Tibial artery (tissue), 4 donors: ENCODE measurements at places on chromosomes 4 and X.

- peak; percentile 72 for DNase-seq
Observed at GRCh38 chr4:112145790-112146501, 692 bp downstream of the FAM241A start.

- DNase-seq: no peak
Observed at GRCh38 chrX:102739657-102740056, 19.1 kb downstream of the GPRASP3 start.

DNA sequence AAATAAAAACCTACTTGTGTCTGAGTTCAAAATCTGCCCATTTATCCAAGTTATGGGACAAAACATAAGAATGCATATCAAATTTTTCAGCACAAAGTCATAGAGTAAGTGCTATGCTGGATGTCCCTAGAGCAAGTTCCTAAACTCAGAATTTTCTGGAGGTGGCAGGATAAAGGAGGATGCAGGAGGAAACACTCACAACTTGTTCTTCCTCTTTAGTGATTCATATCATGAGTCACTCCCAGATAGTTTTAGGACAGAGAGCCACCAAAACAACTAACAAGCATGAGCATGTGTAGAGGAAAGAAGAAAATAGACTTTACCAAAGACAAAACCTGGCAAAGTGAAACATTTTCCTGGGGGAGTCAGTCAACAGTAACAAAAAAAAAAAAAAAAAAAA lies 302.7 kb downstream of the KCTD8 start:
- no peak for DNase-seq

- no peak for DNase-seq
Observed at GRCh38 chr4:182310316-182310715, 67.1 kb downstream of the TENM3 start.

- peak; percentile 90 for DNase-seq
Observed at GRCh38 chrX:39705290-39705689, 392.5 kb downstream of the BCOR start.

DNA sequence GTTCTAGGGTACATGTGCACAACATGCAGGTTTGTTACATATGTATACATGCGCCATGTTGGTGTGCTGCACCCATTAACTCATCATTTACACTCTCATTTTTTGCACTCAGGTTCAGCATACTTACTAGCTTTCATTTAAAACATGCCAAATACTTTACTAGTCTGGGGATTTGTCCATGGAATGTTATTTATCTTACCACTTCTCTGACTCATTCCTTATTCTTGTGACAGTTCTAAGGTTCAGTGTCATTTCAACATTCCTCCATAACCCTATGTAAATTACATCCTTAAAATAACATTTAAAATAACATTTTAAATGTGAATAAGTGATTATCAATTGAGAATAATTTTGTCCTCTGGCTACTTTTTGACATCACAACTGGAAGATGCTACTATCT lies 19.5 kb upstream of the SYTL5 start:
- no peak for DNase-seq

GRCh38 chr4:89486042-89486441 lies 178.4 kb upstream of the GPRIN3 start:
- no peak for DNase-seq

DNA sequence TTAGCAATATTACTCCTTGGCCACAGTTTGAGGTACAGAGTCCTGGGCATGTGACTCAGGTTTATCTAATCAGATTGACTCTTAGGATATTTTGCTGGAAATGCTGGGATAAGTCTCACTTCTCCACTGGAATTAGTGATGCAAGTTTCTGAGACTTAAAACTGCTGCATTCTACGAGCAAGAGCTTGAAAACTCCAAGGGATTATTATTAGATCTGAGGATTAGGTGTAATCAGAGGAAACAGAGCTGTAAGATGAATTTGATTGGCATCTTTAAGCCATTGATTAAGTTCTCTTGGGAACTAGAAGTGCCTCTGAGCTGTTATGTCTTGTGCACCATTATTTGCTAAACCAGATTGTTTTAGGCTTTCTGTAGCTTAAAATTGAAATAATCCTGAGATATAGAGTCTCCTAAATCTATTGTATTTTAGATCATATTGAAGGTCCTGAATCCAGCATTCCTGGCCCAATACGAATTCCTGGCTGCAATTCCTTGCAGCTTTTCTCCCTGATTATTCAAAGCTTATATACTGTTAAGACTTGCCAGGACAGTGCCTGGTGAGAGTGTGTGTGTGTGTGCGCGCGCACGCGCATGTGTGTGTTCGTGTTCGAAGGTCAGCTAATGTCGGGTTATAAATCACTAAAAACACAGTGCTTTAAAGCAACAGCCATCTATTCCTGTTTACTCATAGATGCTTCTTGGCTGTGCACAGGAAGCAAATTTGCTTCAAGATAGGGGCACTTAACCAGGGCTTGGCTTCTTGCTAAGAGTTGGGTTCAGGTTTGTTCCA lies 735.1 kb downstream of the STIM2 start:
- no peak for DNase-seq

- peak; percentile 68 for DNase-seq
Observed at GRCh38 chrX:13432414-13433297, 112.8 kb upstream of the ATXN3L start.

- DNase-seq: no peak
Observed at GRCh38 chr4:147378780-147379179, 102.1 kb upstream of the EDNRA start.

DNA sequence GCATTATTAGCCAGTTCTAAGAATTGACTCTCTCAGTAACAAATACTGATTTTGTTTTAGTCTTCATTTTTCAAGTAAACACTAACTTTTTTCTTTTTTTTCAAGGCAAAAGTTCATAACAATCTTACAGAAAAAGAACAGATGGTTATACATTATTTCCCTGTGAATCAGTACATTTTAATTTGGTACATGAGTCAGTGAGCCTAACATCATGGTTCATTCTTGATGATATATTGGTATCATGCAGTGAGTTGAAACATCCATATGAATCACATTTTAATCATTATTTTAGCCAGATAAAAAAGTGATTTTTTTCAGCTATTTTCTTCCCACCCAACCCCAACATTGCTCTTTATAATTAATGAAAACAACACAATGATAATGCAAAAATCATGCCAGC lies 184.3 kb upstream of the TACR3 start:
- no peak for DNase-seq

DNA sequence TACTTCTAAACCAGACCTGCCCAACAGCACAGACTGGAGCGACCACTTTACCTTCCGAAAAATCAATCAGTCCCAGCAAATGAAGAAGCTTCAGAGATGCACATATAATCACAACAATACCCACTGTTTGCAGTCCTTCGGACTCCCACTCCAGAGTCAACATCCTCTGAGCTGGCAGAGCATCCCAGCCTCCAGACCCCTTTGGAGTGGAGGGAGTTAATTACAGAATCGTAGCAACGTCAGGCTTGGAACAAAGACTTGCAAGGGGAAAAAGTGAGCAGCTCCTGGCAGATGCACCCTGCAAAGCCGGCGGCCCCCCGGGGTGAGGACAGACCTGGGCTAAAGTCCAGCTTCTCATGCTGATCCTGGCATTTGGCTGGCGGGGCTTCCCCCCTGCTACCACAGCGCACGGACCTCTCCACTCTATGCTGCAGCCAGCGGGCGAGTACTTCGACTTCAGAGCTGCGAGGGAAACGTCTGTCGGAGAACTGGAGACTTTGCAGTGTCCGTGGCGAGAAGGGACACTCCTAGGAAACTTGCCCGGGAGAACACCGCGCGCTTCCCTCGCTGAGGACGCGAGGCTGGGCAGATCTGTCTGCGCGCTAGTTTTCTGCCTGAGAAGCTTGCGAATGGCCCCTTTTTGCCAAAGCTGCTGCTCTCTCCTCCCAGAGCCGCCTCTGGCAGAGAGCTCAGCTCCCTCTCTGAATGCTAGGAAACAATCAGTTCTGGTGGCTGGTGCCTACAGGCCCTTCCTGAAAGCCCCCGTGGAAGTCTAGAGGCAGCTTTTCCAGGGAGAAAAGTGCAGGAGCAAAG lies 283.7 kb downstream of the PACRGL start:
- DNase-seq: no peak

GRCh38 chr4:103415801-103416200 lies 217.7 kb upstream of the CENPE start:
- no peak for DNase-seq

- no peak for DNase-seq
Observed at GRCh38 chrX:110248578-110248977, 69.3 kb downstream of the AMMECR1 start.

- DNase-seq: no peak
Observed at GRCh38 chr4:102787096-102787881, 26.5 kb upstream of the MANBA start.

- no peak for DNase-seq
Observed at GRCh38 chr4:31461421-31461820, 741.3 kb downstream of the PCDH7 start.

DNA sequence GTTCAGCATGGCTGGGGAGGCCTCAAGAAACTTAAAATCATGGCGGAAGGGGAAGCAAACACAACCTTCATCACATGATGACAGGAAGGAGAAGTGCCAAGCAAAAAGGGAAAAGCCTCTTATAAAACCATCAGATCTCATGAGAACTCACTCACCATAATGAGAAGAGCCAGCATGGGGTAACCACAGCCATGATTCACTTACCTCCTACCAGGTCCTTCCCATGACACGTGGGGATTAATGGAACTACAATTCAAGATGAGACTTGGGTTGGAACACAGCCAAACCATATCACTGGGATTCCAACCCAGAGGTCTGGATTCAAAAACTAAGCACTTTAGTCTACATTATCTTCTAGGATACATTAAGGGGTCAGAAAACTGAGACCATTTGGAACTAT lies 609.6 kb upstream of the SPANXN1 start:
- no peak for DNase-seq

DNA sequence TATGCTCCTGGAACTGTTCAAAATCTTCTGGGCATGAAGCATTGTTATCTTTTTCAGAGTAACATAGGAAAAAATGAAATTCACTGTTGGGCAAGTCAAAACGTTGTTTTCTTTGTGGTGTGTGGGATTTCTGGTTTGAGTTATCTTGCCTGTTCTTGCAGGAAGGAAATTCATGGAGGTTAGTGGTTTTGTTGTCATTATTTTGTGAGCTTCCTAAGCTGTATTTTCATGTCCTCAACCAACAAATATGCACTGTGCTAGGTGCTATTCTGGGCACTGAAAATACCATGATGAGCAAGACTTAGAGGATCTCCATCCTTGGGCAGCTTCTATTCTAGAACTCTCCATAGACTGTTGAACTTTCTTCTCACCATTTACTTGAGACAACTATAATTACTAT lies 16.9 kb downstream of the SPINK2 start:
- no peak for DNase-seq

DNA sequence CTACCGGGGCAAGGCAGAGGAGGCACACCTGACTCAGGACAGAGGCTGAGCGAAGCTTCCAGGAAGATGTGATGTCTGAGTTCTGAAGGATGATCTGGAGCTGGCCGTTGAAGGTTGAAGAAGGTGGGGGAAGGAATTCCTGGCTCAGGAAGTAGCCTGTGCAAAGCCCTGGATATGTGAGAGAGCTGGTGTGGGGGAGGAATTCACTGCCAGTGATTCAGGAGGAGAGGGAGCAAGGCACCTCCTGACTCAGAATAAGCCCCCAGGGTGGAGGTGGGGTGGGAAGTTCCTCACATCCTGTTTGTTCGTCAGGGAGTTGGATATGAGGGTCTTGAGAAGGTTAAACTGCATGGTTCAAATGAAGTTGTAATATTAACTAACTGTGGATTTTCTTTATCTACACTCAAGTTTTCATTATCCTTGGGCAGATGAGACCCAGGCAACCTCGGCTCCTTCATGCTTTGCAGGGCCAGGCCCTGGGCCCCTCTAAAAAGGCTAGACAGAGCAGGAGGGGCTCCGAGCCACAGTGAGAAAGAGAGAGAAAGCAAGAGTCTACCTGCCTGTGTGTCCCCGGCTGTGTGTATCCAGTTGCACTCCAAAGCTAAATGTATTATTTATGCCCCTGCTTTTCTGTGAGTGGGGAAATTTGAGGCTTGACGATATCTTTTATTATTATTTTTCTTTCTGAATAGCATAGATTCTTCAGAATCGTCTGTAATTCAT lies 7.1 kb downstream of the NHSL2 start:
- DNase-seq: no peak

GRCh38 chr4:76892601-76893000 lies 5.3 kb downstream of the SOWAHB start:
- no peak for DNase-seq

DNA sequence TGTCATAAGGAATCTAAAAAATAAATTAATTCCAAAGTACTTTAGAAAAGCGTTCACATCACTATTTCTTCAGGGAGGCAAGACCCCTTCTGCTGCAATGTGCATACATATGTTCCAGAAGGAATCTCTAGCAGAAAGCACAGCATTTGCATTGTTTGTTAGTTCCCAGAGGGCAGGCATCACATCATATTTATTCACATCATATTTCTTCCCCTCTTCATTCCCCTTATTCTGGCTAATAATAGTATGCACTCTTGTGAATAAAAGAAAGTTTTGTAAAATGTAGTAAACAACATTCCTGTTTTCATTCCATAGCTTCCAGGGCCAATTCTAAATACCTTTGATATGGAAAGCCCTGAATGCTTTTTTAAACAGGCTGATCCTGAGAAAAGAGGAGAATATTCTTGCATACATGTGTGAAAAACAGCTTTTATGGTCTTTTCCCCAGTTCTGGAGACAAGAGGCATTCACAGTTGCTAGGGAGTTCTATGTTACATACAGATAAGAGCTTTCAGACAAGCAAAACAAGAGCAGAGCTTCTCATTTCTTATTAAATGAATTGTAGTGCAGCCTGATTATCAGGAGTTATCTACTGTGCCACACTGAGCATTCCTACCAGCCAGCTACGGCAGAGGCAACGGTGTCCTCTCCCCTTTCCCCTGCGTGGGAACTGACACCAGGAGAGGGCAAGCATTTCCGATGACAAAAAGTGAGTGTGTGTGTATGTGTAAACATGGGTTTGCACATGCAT lies 15.2 kb downstream of the GATB start:
- DNase-seq: no peak

DNA sequence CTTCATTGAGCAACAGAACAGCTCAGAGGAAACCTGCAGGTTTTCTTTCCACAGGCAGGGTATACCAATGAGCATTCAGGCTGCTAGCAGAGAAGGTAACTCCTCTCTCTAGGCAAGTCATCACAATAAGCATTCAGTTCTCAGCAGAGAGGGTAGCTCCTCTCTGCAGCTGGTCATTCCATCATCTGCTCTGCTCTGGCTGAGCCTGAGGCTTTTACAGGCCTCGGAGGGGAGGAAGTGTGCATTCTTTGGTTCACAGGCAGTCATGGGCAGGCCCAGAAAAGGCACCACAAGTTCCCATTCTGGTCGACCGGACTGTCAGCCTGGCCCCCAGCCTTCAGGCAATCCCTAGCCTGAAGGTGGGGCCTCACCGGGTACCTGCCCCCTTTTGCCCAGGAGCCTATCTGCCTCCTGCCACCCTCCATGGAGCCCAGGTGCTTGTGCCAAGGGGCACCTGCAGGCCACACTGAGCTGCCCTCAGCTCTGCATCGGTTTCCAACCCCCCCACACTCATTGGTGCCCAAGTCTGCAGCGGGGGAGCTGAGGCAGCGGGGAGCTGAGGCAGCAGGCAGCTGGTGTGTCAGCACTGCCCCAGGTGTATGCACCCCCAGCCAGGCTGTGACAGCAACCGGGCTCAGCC lies 83.1 kb downstream of the PRDM5 start:
- DNase-seq: no peak
